Mesothelial cell of epicardium (in vitro differentiated cells): ENCODE measurements at places on chromosomes 3 and 15. TPM values are rescaled to one million over a fixed set of nuclear protein-coding genes. Genes with fewer than 3 reads are reported as not detected.

The GNAT1 gene
- total RNA-seq = 0.27 to 0.98 TPM (median 0.55 TPM) in 3 replicates

GRCh38 chr15:69585937-69586336, 133.3 kb downstream of the RPLP1 start:
- DNase-seq = no peak

DNA sequence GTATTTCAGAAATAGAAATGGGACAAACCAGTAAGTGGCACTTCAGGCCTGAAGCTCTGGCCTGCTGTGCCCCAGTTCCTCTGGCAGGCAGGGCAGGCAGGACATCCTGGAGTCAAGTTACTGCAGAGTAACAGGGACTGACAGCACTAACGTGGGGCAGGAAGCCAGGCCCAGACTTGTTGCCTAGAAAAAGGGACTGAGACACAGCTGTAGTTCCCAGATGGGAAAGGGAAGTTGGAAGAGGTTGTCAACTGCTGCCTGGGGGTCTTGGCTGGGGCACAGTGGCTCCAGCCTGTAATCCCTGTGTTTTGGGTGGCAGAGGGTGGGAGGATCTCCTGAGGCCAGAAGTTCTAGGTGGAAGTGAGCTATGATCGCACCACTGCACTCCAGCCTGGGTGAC, 171.9 kb downstream of the FMN1 start:
- no peak for DNase-seq

The SUCNR1 gene
- total RNA-seq = 0.13 to 0.18 TPM (median 0.13 TPM) in 3 replicates

The CCDC13 gene
- total RNA-seq = 0.55 to 0.90 TPM (median 0.60 TPM) in 3 replicates

DNA sequence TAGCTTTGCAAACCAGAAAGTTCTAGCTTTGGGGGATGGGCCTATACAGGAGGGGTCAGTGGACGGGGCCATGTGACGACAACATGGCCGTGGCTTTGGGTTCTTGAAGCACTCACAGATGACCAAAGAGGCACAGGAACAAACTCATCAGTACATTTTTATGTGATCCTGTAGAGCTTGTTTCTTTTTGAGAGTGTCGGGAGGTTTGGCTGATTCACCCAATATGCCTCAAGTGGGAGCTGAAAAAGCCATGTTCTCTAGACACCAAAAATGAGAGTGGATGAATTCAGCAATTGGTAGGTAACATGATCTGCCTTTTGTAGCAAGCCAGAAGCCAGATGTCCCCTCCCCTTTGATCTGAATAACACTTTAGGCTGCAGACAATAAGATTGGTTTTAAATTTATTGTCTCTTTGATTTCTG, 30.1 kb downstream of the GREM1 start:
- DNase-seq = no peak

DNA sequence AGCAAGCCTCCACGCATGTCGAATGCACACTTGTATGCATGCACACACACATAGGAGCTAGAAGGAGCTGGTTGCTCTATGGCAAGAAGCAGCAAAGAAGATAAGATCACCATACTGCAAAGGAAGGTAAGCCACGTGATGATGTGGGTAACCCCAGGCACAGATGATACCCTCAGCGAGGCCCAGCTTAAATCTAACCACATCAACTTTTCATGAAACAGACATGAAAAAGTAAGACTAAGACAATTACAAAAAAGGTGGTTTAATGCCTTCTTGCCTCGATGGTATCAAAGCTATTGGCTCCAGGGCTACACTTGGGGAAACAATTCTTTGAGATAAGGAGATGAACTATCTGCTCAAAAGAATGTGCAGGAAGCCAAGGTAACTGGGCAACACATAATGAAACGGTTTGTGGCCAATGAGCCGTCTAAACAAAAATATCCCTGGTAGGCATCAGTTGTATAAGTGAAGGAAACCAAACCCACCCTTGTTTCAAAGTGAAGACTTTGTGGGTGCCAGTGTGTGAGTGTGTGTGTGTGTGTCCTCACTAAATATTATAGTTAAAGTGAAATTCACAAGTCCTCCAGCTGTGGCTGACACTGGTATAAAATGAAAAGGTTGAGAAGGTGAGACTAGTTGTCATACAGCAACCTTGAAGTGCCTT, 365.7 kb upstream of the ICE2 start:
- no peak for DNase-seq

The PLAAT1 gene
- total RNA-seq = 1.7 to 2.7 TPM (median 2.1 TPM) in 3 replicates

DNA sequence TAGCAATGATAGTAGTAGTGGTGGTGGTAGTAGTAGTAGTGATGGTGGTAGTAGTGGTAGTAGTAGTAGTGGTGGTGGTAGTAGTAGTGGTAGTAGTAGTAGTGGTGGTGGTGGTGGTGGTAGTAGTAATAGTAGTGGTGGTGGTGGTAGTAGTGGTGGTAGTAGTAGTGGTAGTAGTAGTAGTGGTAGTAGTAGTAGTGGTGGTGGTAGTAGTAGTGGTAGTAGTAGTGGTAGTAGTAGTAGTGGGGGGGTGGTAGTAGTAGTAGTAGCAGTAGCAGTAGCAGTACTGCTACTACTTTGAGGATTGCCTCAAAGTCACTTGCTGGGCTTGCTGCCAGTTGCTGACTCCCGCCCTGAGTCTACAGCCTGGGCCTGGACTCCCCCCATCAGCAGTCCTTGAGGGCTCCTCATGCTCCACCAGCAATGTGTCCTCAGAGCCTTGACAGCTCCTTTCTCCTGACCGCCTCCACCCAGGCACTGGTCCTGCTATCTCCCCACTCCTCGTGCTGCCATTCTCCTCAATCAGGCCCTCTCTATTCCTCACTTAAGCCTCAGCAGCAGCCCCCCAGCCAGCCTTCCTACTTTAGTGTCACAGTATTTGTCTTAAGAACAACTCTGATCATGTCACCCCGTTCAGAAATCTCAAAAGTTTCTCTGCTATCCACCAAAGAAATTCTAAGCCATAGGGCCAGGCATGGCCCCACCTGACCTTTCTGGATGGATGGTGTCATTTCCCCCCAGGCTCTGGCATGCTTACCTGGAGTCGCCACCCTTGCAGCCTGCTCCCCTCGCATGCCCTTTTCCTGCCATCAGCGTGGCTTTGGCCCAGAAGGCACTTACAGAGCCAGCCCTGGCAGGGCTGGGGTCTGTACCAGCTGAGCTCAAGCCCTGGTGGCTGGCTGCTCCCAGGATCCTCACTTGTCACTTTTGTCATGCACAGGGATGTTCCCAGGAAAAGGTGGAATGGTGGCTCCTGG, 45.6 kb downstream of the DLEC1 start:
- DNase-seq = no peak

- no peak for DNase-seq
Observed at GRCh38 chr15:91938136-91938535, 84.6 kb downstream of the SLCO3A1 start.

DNA sequence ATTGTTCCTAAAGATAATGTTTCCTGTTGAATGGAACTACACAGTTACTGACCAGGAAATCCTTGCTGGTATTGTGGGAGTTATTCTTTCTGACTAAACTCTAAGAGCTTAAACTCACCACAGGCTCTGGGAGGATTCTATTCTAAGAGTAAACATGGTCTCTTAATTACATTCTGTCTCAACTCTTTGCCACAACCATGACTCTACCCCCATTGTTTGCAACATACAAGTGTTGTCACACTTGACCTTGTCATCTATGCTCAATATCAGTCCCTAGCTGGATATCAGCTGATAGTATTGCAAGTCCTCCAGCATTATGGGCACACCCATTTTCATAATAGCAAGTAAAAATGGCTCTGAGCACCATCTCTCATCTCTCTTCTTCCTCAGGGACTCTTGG, 29.6 kb upstream of the SECISBP2L start:
- DNase-seq = no peak

The PRSS50 gene
- 4.4 to 4.8 TPM (median 4.5 TPM) in 3 replicates for total RNA-seq

DNA sequence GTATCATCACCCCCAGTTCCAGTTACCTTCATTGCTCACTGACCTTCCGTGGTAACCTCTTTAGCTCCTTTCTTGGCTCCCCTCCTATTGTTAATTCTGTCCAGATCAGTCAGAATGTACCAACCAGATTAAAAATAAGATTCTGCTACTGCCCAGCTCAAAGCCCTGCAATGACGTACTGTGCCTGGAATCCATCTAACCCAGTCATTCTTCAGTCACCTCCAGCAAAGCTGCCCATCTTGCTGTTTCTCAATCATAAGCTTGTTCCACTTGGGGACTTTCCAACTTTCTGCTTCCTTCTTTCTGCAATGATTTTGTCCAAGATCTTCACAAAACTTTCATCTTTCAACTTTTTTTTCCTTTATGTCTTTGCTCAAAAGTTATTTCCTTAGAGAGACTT, 512.0 kb upstream of the ZNF385D start:
- no peak for DNase-seq

DNA sequence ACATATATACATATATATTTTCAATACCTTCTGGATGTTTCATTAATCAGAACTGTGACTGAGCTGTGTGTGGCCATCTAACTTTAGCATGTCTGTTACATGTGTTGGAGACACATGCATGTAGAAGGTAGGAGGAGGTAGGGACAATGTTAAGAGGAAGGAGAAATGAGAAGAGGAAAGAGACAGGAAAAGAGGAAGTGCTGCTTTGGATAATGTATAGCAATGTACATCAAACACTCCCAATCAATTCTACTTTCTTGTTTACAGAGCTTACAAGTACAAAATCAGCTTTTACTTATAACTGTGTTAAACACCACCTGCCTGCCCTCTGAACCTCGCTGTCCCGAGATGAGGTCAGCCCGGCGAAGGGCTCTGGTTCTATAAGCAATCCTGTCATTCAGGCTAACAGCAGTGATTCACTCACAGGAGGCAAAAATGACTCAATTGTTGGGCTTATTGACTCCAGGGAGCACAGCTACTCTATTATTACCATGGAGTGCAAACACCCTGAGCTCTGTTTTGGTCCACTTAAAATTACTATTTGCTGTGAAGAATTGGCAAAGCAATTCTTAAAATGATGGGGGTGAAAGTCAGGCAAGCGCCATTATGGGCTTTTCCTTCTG, 188.9 kb downstream of the MEIS2 start:
- DNase-seq = no peak

DNA sequence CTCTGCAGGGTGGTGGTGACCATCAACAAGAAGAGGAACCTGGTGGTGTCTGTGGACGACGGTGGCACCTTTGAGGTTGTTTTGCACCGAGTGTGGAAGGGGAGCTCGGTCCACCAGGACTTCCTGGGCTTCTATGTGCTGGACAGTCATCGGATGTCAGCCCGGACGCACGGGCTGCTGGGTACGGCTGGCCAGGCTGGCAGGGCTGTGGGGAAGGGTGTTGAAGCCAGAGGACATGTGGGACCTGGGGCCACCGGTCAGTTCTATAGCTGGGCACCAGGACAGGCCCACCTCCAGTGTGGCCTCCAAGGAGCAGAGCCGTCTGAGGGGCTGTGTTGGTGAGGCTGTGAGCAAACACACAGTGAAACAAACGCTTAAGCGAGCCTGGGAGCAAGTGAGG, 3.9 kb upstream of the ITIH3 start:
- DNase-seq = no peak

The PSTPIP1 gene
- total RNA-seq = 0.59 TPM in 1 of 3 replicates, not detected in the others

The MEGF11 gene
- 1.2 to 3.7 TPM (median 1.5 TPM) in 3 replicates for total RNA-seq

GRCh38 chr3:78988324-78988723, 779.5 kb downstream of the ROBO1 start:
- no peak for DNase-seq

DNA sequence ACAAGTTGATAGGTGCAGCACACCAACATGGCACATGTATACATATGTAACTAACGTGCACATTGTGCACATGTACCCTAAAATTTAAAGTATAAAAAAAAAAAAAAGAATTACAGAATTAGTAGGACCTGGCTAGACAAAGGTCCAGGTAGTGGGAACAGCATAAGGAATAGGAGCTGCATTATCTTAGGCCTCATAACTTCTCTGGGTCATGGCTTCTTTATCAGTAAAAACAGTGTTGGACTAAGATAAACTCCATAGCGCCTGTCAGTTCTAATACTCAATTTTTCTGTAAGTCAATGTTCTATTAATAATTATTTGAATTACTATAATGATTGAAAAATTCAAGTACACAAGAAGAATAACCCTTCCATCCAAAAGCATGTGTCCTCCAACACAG, 98.3 kb downstream of the HERC1 start:
- no peak for DNase-seq

DNA sequence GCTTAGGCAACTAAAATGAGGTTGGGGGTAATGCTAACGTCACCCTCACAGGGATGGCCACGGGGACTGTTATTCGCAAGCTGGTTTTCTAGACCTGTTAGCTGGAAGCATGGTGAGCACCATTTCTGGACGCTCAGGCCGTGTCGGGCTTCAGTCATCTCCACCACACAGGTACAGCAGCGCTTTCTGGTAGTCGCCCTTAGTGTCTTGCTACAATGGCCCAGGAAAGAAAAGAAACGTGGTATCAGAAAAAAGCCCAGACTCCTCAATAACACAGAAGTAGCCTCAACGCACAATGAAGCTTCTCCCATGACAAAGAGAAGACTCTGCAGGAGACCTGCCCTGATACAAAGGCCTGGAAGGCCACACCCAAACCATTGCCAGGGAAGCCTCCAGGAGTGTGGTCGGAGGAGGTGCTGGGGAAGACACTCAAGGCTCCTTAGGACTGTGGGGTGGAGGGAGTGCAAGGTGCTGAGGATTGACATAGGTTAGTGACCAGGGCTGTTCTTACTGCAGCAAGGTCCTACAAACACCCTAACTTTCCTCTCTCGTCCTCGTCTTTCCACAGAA, 50.2 kb downstream of the ANXA2 start:
- no peak for DNase-seq

DNA sequence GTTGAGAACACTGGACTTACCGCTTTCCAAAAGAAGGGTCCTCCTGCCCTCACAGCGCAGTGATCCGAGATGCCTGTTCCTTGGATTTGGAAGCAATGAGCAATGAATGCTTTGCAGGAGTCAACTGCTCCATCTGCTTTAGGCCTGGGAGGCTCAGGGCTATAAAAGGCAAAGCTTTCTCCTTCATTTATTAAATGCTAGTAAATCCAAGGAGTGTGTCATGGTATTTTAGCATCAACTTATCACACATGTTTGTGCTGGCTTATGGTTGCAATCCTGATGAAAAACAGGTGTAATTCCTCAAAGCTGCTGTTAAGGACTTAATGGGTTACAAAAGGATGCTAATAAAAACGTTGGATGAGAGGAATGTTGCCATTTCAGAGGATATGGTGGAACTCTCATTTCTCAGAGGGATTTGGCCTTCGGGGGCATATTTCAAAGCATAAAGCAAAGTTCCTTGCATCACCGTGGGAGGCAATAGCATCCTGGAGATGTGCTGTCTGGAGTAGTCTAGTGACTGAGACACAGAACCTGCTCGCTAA, 158.5 kb upstream of the TPM1 start:
- DNase-seq = no peak

The ZSCAN2 gene
- total RNA-seq = 41.7 to 45.6 TPM (median 45.1 TPM) in 3 replicates

DNA sequence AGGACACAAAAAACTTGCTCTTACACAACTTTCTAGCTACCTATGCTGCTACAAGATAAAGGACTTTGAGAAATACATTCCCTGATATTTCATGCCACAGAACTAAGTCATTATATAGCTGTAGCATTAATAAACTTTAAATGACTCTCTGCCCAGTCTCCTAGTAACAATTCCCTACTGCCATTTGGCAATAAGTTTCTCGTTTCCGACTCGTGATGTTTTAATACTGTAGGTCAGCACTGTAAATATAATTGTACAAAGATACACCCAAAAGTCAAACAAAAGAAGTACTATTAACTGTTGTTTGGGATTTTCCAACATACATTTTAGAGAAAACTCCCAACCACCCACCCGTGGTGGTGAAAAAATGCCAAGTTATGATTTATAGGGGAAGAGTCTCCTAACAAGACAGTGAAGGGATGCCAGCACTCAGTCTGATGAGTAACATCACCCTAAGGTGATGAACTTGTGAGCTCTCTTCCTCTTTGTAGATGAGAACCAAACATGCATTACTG, 132.2 kb downstream of the DUT start:
- no peak for DNase-seq

GRCh38 chr3:137582484-137582883, 181.6 kb upstream of the SOX14 start:
- no peak for DNase-seq

GRCh38 chr15:80957976-80958375, 31.6 kb downstream of the MESD start:
- no peak for DNase-seq
